WTC11 (cell line): ENCODE measurements at places on chromosomes 6 and 20. TPM values are rescaled to one million over a fixed set of nuclear protein-coding genes. Genes with fewer than 3 reads are reported as not detected.

- DNase-seq = no peak
Measured at GRCh38 chr6:158666628-158667359, 16.9 kb downstream of the SYTL3 start.

Gene MUC21
- total RNA-seq = not detected in 3 replicates

Gene BMP7
- total RNA-seq = 39.1 to 40.7 TPM (median 40.0 TPM) in 3 replicates

GRCh38 chr6:1402868-1403267 lies 13.5 kb downstream of the FOXF2 start:
- no peak for DNase-seq

DNA sequence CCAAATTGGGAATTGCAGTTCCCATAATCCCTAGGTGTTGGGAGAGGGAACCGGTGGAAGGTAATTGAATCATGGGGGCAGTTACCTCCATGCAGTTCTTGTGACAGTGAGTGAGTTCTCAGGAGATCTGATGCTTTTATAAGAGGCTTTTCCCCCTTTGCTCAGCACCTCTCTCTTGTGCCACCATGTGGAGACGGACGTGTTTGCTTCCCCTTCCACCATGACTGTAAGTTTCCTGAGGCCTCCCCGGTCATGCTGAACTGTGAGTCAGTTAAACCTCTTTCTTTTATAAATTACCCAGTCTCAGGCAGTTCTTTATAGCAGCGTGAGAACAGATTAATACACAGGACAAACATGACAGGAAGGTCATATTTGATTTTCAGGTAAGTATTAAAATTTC lies 25.3 kb upstream of the HECA start:
- peak; percentile 62 for DNase-seq

- DNase-seq = no peak
Measured at GRCh38 chr20:35008411-35009342, 53.0 kb downstream of the MYH7B start.

Gene DNAH8
- total RNA-seq = 0.02 TPM in 1 of 3 replicates, not detected in the others

- DNase-seq = no peak
Measured at GRCh38 chr6:99393366-99393697, 663 bp downstream of the COQ3 start.

GRCh38 chr6:119350202-119350951 lies 816 bp upstream of the MAN1A1 start:
- no peak for DNase-seq

Gene HRH3
- total RNA-seq = 2.9 to 3.4 TPM (median 3.3 TPM) in 3 replicates

Gene SEL1L2
- total RNA-seq = 0.37 TPM in 1 of 3 replicates, not detected in the others

DNA sequence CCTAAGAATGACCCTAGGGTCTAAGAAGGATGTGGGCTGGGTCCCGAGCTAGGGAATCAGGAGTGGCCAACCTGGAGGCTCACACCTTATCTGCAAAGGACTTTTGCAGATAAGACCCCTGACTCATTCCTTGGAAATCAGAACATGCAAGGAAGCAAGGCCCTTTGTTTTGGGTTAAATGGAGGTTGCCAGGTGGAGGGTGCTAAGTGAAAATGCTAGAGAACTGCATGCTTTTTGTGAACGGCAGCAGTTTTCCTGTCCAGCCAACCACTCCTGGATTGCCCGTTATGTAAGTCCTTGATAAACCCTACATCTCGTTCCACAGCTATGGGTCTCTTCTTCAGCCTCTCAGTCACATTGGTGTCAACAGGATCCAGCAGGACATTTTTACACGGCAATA lies 52.1 kb upstream of the CST7 start:
- DNase-seq = no peak

DNA sequence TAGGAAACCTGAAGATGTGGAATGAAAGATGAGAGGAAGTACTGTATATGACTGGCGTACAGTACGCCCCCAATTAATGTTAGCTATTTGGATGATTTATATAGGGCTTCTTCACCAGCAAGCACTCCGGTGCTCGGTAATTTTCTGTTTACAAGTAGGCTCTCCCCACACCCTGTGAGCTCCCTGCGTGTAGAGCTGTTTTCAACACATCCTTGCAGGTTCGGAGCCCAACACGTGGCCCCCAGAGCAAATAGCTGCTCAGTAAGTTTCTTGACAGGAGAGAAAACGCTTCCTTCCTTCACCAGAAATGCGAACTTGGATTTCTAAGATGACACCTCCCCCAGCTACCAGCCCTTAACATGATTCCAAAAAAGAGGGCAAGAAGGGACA lies 1.2 kb upstream of the RAB22A start:
- no peak for DNase-seq

GRCh38 chr6:11413117-11413687 lies 124.3 kb upstream of the TMEM170B start:
- DNase-seq = no peak

DNA sequence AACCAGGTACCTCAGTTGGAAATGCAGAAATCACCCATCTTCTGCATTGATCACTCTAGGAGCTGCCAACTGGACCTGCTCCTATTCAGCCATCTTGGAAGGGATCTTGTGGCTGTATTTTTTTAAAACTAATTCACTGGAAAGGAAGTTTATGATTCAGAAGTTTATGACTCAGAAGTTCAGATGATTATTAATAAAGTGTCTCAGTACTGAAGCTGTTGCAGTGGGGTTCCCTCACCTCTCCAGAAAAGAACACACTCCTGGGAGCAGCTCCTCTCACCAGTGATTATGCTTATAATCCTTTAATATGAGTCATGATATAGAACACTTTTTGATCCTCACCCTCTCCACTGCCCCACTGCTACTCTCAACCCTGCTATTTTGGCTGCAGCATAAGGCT lies 291.2 kb upstream of the HS3ST5 start:
- no peak for DNase-seq

GRCh38 chr20:11047559-11047958 lies 373.8 kb upstream of the JAG1 start:
- no peak for DNase-seq

DNA sequence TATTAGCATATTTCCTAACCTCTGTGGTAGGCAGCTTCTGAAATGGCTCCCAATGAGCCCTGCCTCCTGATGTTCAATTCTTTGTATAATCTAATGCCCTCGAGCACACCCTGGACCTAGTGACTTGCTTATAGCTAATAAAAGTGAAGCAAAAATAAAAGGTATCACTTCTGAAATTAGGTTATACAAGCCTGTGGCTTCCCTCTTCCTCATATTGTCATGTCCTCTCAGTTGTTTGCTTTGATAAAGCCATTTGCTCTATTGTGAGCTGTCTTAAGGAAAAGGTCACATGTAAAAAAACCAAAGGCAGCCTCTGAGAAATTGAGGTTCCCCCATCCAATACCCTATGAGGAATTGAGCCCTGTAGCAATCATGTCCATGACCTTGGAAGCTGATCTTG lies 442.1 kb upstream of the ADGRB3 start:
- no peak for DNase-seq

DNA sequence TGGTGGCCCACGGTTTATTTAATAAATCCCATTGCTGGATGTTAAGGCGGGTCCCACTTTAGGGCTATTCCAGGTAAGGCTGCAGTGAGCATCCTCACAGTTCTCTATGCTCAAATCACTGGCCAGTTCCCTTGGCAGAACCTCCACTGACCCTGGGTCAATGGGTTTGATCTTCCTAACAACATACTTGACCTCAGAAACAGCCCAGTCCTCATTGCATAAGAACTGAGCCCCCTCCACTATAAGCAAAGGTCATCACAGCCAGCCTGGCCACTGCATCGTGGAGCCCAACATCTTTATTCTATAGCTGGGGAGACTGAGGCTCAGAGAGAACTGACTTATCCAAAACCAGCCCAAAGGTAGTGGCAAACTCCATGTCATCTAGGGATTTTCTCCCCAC lies 4.3 kb upstream of the BPIFB1 start:
- no peak for DNase-seq

Gene EYS
- total RNA-seq = 0.18 TPM in 1 of 3 replicates, not detected in the others

Gene LHFPL5
- total RNA-seq = not detected in 3 replicates

- DNase-seq = no peak
Measured at GRCh38 chr6:15303162-15303919, 57.5 kb downstream of the JARID2 start.

Gene WFDC5
- total RNA-seq = not detected in 3 replicates

Gene C20orf204
- total RNA-seq = 1.6 to 2.4 TPM (median 2.1 TPM) in 3 replicates

GRCh38 chr6:29424168-29424567 lies 9.4 kb downstream of the OR12D1 start:
- DNase-seq = no peak

DNA sequence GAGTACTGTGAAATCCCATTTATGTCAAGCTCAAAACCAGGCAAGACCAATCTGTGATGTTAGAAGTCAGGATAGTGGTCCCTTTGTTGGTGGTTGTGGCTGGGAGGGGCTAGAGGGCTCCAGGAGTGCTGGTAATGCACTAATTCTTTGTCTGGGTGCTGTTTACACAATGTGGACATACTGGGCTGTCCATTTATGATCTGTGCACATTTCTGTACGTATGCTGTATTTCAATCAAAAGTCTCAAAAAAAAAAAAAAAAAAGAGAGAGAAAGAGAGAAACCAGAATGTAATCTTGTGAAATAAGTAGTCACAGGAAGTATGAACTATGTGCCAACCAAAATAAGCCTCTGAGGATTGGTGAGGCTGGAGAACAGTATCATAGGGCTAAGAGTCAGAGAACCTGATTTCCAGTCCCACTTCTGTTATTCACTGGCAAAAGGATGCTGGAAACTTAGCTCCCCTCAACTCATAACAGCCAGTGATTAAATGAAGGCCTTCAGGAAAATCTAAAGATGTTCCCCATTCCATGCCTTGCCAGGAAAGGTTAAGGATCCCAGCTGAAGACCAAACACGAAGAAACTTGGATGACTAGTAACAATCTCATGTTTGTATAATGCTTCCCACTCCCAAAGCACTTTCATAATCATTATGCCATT lies 19.6 kb upstream of the TRAM2 start:
- no peak for DNase-seq

Gene CBLN4
- total RNA-seq = not detected in 3 replicates

GRCh38 chr20:22944062-22944461 lies 91.0 kb upstream of the SSTR4 start:
- no peak for DNase-seq

GRCh38 chr6:155014670-155015300 lies 19.7 kb downstream of the TIAM2 start:
- DNase-seq = no peak

- DNase-seq = no peak
Measured at GRCh38 chr6:34540222-34540621, 15.9 kb downstream of the SPDEF start.

GRCh38 chr6:20610636-20611370 lies 76.5 kb downstream of the CDKAL1 start:
- no peak for DNase-seq

- DNase-seq = no peak
Measured at GRCh38 chr6:49205526-49205925, 257.5 kb downstream of the MMUT start.

DNA sequence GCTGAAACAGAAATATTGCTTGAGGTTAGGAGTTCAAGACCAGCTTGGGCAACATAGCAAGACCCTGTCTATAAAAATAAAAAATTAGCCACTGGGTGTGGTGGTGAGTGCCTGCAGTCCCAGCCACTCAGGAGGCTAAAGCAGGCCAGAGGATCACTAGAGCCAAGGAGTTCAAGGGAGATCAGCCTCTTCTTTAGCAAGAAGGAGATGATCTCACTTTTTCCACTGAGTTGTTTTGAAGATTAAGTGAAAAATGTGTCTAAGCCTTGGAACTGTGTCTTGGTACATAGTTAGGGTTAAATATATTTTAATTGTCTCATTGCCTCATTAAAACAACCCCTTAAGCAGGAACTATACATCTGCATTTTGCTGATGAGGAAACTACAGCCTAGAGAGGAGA lies 279.0 kb upstream of the ZFP64 start:
- no peak for DNase-seq

DNA sequence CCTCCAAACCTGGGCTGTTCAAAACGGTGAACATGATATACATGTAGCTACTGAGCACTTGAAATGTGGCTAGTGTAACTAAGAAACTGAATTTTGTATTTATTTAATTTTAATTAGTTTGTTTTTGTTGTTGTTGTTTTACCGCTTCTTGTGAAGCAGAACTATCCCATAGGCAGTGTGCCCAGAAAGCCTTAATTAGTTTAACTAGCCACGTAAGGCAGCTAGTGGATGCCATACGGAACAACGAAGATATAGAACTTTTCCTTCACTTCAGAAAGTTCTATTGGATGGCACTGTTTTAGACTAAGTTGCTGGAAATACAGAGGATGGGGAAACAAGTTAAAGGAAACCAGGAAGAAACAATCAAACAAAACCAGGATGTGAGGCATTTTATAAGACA lies 70.6 kb downstream of the NUDT3 start:
- DNase-seq = no peak

DNA sequence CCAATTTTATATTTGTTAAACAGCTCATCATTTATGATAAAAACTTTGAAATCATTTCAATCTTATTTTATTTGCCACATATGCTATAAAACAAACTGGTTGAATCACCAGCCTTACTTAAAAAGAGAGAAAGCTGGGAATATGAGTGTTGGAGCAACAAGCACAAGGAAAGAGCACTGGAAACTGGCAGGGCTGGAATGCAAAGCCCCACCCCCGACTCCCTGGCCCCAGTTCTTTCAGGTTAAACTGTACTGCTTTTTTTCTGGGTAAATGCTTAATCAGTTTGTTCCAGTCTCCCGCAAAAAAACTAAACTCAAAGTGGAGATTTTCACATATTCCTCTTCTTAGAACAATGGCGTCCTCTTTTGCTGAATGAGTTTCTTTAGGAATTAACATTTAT lies 433.8 kb upstream of the NOX3 start:
- DNase-seq = peak; percentile 36

- DNase-seq = peak; percentile 95
Measured at GRCh38 chr6:131950767-131951575, at the start of gene CCN2. CCN2 (minus strand) TSS chr6:131951372; CDS start chr6:131951172, 200 bp downstream.

GRCh38 chr20:58393299-58393698 lies 4.3 kb downstream of the VAPB start:
- DNase-seq = no peak

DNA sequence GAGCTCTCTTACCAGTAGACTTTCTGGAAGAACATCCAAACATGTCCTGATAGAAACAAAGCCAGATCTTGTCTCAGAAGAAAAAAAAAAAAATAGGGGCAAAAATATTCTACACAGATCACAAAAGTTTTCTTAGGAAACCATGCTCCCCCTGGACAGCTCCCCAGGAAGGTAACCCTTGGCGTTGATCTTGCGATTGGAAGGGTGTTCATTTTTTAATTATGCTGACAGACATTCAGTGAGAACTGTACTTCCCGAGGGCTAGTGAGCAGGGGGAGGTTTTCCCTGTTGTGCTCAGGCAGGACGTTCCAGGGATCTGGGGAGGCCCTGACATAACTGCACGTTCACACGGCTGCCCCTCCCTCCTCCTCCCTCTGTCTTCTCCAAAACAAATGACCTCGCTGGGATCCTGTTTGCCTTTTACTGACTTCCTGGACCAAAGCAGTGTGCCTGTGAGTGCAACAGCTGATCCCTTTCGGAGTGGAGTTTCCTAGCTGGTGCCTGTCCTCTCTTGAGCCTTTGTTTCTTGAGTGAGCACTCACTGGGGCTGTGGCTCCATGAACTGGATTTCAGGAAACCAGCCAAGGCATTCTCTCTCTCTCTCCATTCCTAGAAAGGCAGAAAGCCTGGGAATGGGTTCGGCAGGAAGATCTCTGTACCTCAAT lies 46.7 kb downstream of the MARCKS start:
- DNase-seq = no peak
